Activated CD4-positive, alpha-beta T cell treated with anti-CD3 and anti-CD28 coated beads, Interleukin-2, amount 10 ng/mL, durations not matched to agents 7 days and 5 days (primary cell): ENCODE measurements at places on chromosomes 11 and 22. TPM values are rescaled to one million over a fixed set of nuclear protein-coding genes. Genes with fewer than 3 reads are reported as not detected.

OR51E2 gene
- not detected for total RNA-seq

CLTCL1 gene
- 0.69 TPM for total RNA-seq

TRIM48 gene
- total RNA-seq = not detected

ISX gene
- not detected for total RNA-seq

GAS2 gene
- total RNA-seq = 0.98 TPM

DEFB131B gene
- not detected for total RNA-seq

EFCAB6 gene
- total RNA-seq = 0.15 TPM

IL10RA gene
- total RNA-seq = 187 TPM

OR52K2 gene
- total RNA-seq = not detected

WBP2NL gene
- 1.6 TPM for total RNA-seq
